ENCODE measurements at places on chromosomes 2 and 18. TPM values are rescaled to one million over a fixed set of nuclear protein-coding genes. Genes with fewer than 3 reads are reported as not detected.

Gene GAL3ST2
- 0.09 TPM for polyA plus RNA-seq

Gene LGALSL
- 8.1 TPM for polyA plus RNA-seq

Gene ARMC9
- polyA plus RNA-seq = 1.3 TPM

Gene BIN1
- 5.9 TPM for polyA plus RNA-seq
